Mucosa of descending colon (tissue), 3 donors: ENCODE measurements at places on chromosomes 3 and 15.

DNA sequence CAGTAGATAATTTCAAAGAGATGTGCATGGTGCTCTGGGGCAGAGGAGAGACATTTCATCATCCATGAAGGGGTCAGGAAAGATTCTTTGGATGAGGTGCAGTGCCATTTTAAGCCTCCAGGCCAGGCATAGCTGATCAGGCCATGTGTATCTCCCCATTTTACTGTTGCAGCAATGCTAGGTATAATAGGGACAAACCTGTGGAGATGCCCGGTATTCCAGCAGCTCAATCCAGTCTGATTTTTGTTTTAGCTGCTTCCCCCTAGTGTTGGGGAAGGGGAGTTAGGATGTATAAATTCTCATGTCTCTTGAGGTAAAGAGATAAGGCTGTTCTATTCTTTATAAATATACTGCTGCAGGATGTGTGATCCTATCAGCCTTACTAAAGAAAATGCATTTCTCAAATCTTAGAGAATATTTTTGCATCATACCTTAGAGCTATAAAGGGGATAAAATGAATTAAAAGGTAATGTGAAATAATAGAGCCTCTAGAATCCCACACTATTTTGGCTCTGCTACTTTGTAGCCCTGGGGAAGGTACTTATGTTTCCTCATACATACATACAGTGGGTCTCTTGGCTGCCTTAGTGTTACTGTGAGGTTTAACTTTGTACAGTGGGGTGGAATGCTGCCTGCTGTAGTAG, 5.2 kb downstream of the CDV3 start:
- DNase-seq: no peak

GRCh38 chr15:100853676-100854440, 25.8 kb upstream of the ALDH1A3 start:
- DNase-seq: no peak

DNA sequence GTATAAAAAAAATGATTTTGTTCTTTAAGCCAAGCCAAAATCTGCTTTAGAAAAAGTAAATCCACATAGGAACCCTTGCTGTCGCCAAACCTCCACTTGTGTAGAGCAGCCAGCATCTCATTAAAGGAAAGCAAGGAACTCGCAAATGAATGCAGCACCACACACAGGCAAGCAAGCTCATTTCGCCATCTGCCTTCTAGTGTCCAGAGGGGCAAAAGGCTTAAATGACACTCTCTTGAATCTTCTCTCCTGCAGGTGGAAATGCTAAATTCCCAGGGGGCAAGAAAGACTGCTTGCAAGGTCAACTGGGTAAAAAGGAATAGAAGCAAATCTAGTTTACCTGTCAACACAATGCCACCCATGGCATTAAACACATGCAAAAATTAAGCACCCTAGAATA, 2.4 kb downstream of the MB21D2 start:
- DNase-seq: no peak

DNA sequence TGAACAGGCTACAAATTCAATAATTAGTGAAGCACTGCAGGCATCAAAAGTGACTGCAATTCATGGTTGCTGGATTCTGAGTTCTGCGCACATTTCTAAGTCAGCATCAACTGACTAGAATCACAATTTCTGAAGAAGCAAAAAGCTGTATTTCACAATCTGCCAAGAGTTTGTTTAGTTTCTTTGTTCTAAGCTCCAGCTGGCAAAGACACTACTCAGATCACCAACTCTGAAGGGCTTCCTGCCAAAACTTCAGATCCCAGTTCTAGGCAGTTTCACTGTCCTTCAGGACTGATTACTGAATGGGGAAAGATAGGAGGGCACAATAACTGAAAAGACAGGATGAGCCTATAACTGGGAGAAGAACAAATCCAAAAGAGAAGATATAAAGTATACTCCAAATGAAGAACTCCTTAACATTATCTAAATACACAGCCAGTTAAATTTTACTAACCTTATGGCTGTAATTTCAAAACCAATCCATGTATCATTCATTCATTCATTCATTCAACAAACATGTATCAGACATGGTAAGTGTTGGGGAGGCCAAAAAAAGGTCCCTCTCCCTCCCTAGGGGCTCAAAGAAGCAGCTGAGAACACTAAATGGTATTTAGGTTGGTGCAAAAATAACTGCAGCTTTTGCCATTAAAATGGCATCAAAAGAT, 17.1 kb downstream of the TJP1 start:
- peak; percentile 16 for DNase-seq

GRCh38 chr3:45180051-45180450, 33.9 kb upstream of the CDCP1 start:
- no peak for DNase-seq

GRCh38 chr3:187746442-187747281, 1.4 kb upstream of the BCL6 start:
- no peak for DNase-seq

- no peak for DNase-seq
These were observed 177.2 kb downstream of the KCNAB1 start for GRCh38 chr3:156297582-156297981.

GRCh38 chr3:17949101-17949500, 206.7 kb upstream of the TBC1D5 start:
- DNase-seq: no peak

DNA sequence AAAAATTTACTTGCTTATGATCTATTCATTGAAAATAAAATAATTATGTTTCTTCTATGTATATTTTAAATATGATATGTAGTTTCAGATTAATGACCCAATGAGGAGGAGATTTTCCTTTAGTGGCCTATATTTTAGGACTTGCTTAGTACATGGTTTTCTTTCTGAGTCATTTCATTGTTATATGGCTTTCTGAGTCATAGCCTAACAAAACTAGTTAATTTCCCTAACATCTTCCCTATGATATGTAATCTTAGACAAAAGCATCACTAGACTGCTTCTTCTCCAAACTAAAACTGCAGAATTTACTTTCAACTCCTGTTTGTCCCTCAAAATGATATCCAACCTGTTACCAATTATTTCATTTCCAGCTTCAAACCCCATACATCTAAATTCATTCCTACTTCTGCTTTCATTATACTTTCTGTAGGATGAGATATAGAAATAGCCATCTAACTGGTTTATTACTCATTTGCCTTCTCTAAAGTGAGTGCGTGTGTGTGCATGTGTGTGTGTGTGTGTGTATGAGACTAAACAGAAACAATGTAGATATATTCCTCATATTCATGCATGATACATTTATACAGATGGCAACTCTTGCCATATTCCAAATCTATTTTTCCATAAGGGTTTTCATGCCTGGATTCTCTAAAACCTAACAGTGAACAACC, 915.0 kb upstream of the GBE1 start:
- no peak for DNase-seq

DNA sequence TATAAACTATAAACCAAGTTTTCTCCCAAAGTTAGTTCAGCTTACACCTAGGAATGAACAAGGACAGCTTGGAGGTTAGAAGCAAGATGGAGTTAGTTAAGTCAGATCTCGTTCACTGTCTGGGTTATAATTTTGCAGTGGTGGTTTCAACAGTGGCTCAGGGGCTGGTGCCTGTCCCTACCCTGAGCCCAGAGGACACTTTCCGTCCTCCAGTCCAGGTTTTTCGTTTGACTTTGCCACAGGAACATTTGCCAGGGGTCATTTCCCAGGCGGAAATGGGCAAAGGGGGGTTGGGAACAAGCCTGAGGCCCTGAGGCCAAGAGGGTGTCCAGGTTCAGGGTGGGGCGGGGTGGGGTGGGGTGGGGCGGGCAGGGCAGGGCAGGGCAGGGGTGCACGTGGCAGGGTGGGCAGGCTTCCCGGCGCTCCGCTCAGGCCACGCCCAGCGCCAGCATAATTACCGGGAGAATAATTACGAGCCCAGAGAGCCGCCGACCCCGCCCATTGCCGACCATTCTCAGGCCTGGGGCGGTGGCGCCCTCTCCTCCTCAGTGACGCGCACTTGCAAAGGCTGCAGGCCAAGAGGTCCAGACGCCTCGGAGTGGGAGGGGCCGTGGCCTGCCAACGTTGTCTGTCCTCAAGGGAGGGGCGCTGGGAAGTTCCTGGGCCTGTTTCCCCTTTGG, 70.4 kb downstream of the KLF13 start:
- DNase-seq: peak; percentile 96

GRCh38 chr3:187906416-187906815, 161.1 kb upstream of the BCL6 start:
- no peak for DNase-seq

GRCh38 chr3:98532275-98532637, 478 bp downstream of the GPR15 start:
- DNase-seq: no peak
